ENCODE measurements at places on chromosomes 3 and 15.
A peak's percentile ranks its signal among the peaks of the same experiment; 100 is the strongest.

DNA sequence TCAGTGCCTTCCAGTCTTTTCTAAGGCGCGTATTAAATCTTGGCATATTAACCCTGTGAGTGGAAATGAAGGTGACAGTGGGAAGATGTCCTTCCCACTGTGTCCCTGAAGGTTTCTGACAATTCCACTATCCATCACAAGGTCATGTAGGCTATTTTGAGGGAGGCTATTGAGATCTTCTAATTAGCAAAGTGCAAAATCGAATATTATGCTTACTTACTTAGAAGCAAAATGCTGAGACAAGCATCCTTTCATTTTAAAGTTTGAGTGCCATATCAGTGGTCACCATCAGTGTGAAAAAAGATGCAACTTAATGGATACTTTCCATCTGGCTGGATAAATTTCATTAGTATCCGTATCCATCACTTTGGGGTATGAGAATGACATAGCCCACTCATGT lies 77.6 kb downstream of the COL6A5 start:
- DNase-seq = no peak

DNA sequence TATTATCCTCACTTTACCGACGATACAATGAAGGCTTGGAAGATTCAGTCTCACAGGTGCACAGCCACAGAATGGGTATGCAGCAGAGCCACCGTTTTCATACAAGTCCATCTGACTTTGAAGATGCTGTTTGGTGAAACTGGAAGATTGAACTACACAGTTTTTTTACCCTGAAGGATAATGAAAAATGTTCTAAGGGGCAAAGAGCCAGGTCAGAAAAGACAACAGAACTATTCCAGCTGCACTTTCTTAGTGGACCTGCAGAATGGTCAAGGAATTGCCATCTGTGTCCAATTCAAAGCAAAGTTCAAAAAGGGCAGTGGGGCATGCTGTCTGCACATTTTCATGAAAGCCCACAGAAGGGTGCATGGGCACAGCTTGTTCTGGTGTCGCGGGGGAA lies 127.6 kb upstream of the PDZRN3 start:
- DNase-seq = no peak

DNA sequence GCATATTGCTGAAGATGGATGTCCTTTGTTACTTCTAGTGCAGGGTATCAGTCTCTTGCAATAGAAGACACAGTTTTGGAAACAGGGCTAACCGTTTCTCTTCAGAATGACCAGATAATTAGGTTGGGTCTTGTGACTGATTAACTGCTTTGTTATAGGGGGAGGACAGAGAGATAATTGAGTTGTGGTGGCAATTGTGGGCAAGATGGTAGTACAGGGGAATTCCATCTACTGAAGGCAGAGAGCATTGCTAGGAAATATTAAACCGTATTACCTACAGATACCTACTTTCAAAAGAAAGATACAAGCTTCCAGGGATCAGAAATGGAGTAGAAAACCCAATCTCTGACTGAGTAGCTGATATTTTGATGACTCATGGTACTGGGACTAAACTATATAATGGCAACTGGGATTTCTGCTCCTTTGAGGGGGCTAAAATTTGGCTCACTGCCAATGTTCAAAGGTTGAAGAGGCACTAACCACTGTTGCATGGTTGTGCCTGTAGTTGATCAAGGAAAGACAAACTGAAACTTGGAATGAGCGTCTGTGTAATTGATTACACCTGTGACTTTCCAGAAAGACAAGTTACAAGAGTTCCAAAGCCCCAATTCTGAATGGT lies 4.2 kb downstream of the PRR23B start:
- no peak for DNase-seq

- DNase-seq = peak; percentile 57
These were observed 7.0 kb upstream of the BMF start for GRCh38 chr15:40115670-40116093.

DNA sequence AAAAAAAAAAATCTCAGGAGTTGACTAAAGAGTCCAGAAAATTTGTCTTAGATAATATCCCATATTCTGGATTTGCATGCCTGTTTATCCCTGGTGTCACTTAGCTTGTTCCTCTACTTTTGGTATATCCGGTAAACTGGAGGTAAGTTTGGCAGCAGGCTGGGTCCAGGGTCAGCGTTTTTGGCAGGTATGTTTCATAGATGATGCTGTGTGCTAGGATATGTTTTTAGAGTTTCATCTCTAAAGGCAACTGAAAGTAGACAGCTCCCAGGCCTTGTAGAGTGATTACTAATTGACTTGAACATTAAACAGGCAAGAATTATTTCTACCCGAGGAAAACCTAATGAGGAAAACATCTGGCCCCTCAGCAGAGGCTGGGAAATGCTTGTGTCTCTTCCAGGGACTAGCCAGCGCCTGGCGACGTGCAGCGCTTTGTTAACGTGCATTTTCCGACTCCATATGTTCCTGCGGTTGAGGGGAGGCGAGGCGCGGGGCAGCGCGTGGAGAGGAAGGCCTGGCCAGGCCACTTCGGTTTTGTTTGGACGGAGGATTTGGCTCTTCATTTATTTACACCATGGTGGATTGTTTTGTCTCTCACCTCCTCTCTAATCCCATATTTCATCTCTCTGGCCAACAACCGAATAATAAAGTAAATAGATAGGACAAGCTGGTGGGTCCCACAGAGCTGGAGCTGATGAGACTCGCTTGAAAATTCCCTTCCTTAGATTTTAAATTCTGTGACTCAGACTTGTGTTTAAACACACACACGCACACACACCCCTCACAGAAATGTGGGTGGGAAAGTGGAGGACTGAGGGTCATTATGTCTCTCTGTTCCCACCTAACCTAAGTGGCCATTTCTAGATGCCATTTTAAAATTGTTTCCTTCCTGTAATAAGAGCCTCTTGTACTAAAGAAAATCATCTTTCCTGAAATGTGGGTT lies 65.3 kb downstream of the ASB7 start:
- DNase-seq = no peak

GRCh38 chr15:76376029-76376428 lies 39.5 kb downstream of the ISL2 start:
- no peak for DNase-seq

DNA sequence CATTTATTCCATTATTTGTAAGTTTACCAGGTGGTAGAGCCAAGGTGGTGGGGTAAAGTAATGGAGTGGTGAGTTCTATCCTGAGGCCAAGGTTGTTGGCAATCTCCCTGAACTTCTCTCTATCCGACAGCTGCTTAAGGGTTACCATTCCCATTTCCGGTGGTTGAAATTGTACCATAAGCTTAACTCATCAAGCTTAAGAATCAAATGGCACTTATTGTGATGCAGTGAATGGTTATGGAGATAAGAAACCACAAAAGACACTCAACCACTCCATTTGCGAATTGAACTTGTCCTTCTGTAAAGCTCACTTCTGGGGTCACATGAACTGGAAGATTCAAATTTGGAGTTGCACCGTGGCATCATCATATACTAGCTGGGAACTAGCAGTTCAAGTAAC lies 287.4 kb upstream of the SLCO3A1 start:
- DNase-seq = no peak

GRCh38 chr15:90001062-90001682 lies at the start of gene ZNF710:
Gene ZNF710 (plus strand): TSS chr15:90001324. CDS start chr15:90067138, 65,814 bp downstream.
- DNase-seq = no peak

GRCh38 chr15:69731081-69731330 lies 278.4 kb downstream of the RPLP1 start:
- no peak for DNase-seq

GRCh38 chr3:178950676-178951075 lies 120.9 kb downstream of the ZMAT3 start:
- no peak for DNase-seq

- DNase-seq = no peak
These were observed 14.7 kb downstream of the BNIP2 start for GRCh38 chr15:59674361-59674877.

- no peak for DNase-seq
These were observed 117.6 kb upstream of the ROBO1 start for GRCh38 chr3:79885407-79885806.

DNA sequence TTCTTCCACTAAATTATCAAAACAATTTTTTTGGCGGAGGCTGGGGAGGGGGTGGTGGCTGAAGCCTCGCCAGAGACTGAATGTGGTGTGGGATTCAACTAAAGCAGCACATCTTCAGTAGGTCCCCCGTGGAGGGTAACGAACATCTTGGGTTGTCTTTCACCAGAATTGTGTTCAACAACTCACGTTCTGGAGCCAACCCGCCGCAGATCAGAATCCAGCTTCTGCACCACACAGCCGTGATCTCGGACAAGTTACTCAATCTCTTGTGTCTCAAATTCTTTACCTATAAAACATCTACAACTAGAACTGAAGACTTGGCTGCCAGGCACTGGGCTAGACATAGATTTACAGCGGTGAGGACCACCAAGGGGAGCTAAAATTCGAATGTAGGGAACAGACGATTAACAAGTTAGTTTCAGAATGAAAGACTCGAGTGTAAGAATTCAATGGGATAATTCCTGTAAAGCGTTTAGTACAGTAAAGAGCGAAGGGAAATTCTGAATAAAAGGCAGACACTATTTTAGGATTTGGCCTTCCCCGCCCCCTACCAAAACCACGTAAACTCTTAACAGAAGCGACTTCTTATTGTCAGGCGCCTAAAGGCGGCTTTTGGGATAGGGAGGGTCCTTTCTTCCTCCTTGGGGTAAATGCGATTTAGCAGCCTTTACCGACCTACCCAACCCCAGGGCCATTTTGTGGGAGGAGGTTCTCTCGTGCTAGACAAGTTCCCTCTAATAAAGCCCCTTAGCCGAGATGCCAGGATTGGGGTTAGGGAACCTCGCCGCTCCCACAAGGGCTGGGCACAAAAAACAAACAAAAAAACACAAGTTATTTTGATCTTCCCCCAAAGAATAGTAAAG lies 697 bp upstream of the RAB5A start:
- no peak for DNase-seq

Measured in PC-9 (cell line).